ENCODE measurements at places on chromosomes 6 and 20.

- no peak for DNase-seq
These were observed 159.4 kb downstream of the MMS22L start for GRCh38 chr6:97123652-97124051.

- DNase-seq = no peak
These were observed 61.1 kb downstream of the CAP2 start for GRCh38 chr6:17454316-17455005.

DNA sequence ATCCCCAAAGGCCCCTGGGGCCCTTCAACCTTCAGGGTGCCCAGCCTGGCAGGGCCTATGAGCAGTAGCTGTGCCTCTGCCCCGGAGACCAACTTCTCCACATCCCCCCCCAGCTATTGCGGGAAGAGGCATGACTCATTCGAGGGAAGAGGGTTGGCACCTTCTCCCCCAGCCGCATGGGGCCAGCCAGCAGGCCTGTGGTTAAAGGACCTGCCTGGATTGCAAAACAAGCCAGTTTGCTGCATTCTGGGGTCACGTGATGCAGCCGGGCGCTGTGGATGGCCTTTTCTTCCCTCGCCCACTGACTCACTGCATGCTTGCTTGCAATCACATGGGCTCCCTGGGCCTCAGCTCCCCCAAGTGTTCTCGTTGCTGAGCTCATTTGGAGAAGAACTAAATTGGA lies 182.5 kb downstream of the MAFB start:
- no peak for DNase-seq

DNA sequence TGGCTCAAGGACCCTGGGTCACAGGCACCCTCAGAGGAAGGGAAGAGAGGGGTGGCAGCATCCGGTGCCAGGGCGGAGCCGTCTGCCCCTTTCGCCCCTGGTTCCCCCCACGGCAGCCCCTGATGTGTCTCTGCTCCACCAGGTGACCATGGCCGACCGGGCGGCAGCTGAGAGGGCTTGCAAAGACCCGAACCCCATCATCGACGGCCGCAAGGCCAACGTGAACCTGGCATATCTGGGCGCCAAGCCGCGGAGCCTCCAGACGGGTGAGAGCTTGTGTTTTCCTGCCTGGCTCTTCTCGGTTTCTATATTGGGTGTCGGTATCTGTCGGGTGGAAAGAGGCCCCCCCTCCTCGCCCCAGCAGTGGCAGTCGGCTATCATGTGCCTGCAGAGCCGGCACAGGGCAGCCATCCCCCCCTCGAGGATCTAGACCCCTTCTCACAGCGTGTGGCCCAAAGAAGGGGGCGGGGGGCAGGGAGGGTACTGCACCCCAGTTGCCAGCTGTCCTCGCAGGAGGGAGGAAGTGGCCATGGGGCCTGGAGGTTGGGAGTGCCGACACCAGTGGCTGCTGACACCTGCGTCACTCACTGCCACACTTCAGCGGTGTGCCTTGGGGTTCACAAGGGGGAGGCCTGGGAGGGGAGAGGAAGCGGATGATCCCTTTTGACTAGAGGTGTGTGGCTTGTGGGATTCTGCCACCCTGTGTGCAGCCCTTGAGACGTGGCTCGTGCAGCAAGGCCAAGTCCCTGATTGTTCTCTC lies 1.5 kb downstream of the RBM38 start:
- DNase-seq = peak; percentile 65

DNA sequence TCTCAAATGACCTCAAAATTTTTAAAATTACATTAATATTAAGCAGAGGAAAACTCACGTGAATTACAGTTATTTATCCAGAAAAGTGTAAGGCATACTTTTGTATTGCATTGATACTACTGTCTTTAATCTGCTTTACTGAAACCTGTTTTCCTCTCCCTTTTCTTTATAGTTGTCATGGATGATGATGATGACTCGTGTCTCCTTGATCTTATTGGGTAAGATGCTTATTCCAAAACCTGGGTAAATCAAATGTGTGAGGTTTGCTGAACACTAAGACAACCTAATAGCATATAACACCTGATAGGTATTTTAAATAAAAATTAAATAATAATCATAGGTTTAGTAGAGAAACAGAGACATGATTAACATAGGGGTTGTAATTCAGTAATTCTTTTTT lies 40.0 kb downstream of the BICRAL start:
- DNase-seq = no peak

DNA sequence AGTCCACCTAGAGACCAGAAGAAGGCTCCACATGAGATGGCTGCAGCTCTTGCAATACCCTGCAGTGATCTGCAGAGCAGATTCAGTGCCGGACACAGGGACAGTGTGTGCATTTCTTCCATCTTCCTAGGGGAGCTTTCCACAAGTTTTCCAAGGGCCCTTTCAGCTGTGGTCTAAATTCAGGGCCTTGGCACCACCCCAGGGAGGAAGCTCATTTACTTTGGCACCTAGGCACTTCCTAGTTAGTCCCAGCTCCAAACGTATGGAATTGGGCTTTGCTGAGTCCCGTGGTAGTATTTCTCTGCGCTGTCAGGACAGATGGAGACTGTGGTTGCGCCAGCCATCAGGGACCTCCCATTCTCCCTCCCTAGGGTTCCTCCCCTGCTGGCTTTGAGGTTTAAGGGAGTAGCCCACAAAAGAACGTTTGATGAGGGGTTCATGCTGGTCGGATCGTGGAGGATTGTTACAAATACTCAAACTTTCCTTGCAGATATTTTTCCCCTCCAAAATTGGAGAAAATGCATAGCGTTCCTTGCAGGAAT lies 182.3 kb upstream of the UST start:
- DNase-seq = no peak

DNA sequence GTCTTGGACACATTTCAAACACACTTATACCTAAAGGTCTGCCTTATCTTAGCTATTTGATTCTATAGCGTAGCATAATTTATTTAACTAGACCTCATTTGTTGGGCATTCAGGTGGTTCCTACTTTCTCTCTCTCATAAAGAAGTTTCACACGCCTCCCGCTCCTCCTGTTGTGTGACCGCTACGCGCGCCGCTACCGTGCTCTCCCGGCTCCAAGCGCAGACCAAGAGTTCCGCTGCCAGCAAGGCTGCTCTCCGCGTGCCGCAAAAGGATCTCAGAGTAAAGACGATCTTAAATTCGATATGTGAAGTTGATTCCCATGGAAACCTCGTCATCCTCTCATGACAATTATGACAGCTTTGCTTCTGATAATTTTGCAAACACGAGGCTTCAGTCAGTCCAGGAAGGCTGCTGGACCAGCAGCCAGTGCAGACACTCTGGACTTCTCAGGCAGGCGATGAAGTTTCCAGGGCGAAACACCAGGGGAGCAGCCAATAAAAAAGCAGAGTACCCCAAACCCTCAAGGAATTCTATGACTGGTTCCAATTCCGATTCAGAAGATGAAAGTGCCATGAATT lies 20.4 kb downstream of the PRSS16 start:
- DNase-seq = no peak

DNA sequence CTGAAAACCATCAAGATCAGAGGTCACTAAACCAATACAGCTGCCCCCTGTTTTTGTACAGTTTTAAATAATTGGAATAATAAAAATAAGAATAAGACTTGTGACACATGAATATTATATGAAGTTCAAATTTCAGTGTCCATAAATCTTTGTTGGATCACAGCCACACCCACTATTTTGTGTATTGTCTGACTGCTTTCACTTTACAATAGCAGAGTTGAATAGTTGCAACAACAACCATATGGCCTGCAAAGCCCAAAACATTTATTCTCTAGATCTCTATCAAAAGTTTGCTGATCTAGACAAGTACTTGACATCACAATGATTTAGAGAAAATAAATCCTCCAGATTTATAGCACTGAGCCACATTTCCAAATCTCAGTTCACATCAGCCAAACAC lies 73.6 kb downstream of the SPTLC3 start:
- no peak for DNase-seq

DNA sequence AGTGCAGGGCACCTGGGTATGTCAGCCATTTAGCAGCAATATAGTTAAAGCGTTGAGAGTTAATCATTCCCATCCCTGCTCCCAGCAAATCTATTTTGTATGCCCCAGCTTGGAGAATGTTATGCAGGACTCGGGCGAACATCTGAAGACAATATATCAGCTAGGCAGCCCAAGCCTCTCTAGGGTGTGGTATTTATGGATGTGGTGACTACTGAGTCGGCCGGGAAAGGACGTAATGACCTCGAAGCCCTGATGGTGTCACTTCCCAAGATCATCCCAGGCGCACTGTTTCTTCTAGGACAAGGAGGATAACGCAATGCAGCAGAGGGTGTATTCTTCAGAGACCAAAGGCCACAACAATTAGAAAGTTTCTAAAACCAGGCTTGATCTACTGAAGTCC lies 63.6 kb upstream of the FAM184A start:
- DNase-seq = no peak

DNA sequence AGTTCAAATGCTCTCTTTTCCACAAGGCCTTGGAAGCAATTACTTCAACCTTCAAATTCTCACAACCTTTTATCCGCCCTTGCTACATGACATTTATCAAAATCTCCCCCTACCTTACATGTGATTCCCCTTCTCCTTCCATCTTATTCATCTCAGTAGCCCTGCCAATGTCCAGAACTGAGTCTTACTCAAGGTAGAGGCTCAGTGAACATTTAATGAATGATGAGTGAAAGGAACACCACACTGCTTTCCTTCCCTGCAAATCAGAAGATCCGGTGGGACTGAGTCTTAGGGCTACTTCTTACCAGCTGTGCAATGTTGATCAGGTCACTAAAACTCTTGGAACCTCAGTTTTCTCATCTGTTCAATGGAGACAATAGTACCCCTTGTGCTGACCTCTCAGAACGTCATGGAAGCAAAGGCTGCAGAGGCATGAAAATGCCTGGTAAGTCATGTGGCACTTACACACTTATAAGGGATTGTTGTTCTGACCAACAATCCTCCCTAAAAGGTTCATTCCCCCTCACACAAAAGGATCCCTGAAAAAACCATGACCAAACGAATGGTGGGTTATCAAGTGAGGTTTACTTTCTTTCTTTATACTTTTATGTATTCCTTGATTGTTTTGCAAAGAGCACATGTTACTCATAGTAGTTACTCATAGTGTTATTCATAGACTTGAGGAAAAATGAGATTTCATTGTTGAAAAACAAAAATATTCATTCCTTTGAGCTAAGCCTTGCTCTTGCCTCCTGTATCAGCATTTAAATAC lies 6.5 kb downstream of the MDGA1 start:
- DNase-seq = no peak

- DNase-seq = no peak
These were observed 21.7 kb downstream of the THBS2 start for GRCh38 chr6:169231790-169232506.

DNA sequence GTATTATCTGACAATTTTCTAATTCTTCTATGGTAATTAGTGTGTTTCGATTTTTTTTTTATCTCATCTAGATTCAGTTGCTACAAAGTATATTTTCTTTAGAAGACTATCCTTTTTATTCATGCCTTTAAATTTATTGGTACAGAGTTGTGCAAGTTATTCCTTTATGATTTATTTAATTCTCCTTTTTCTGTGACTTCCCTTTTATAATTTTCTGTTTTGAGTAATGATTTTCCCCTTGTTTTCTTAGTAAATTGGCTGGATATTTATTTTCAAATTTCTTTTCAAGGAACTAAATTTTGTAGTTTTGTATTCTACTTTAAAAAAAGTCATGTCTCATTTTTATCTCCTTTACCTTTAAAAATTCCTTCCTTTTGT lies 2.4 kb upstream of the IL22RA2 start:
- DNase-seq = no peak

DNA sequence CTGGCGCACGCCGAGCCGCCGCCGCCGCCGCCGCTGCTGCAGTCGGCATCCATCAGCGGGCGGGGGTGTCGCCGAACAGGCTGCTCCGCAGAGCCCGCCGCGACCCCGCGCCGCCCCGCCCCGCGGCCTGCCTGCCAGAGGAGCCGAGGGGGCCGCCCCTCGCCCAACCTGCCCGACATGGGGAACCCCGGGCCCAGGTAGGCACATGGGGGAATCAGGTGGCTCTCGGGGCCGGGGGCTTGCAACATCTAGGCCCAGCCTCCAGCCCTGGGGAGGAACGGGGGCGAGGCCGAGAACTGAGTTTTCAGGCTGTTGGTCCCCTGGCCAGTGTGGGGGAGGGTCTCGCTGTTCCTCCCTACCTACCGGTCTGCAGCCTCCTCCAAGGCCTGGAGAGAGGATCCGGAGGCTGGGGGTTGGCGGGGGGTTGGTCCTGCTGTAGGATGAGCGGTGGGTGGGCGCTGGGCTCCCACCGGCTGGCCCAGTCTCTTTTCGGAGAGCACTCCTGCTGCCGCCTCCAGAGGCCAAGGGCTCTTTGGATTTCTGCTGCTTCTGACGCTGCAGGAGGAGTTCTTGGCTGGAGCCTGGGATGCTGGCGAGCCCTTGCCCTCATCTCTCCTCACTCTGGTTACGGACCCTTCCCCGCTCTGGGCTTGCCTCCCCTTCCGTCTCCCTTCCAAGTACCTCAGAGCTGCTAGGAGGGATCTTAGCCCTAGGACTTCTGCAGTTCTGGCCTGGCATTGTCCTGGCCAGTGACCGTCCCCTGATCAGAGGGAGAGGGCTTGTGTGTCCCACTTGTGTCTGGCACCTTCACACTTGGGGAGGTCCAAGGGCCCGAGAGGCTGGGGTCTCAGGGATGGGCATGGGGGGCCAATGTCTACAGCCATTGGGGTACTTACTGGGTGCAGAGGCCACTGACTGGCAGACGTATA lies at the start of gene EPB41L1:
Gene EPB41L1 (plus strand): TSS at position 41 of the 929 bp plus-strand sequence. CDS start 19,038 bp downstream, outside the sequence.
- DNase-seq = no peak

- DNase-seq = no peak
These were observed 41.9 kb downstream of the GJA10 start for GRCh38 chr6:89936177-89936576.

- DNase-seq = no peak
These were observed 155.0 kb downstream of the GJA1 start for GRCh38 chr6:121590438-121590837.

GRCh38 chr6:26607434-26608230 lies 10.9 kb downstream of the ABT1 start:
- DNase-seq = peak; percentile 63

DNA sequence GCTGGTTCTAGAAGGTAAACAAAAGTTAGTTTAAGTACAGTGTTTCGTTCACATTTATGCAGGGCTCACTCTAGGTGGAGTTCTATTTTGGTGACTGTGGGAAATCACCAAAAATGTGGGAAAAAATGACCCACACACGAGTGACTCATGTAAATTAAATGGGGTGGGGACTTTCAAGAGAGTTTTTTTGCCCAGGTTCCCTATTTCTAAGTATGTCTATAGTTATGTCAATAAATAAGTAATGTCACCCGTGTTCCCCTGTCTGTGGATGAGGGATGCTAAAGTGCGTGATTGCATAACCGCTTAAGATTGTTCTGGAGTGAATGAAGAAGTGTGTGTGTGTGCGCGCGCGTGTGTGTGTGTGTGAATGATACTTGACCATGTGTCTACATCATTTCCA lies 69.1 kb downstream of the MYB start:
- no peak for DNase-seq

DNA sequence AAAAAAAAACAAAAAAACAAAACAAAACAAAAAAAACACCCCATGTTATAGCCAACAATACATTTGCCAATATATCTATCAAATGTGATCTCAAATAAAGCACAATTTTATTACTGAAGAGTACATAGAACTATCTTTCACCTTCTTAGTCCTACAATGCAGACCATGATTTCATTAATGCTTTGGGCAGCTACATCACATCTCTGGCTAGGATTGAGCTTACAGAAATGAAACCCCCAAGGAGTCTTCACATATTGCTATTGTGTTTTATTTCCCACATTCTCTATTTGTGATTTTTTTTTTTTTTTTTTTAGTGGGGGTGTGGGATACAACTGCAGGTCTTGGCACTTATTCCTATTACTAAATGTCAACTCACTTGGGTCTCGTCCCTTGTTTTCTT lies 189.3 kb downstream of the BACH2 start:
- no peak for DNase-seq

All from activated CD4-positive, alpha-beta T cell treated with anti-CD3 and anti-CD28 coated beads for 4 hours (primary cell).